ENCODE measurements at places on chromosomes 7 and 10.

DNA sequence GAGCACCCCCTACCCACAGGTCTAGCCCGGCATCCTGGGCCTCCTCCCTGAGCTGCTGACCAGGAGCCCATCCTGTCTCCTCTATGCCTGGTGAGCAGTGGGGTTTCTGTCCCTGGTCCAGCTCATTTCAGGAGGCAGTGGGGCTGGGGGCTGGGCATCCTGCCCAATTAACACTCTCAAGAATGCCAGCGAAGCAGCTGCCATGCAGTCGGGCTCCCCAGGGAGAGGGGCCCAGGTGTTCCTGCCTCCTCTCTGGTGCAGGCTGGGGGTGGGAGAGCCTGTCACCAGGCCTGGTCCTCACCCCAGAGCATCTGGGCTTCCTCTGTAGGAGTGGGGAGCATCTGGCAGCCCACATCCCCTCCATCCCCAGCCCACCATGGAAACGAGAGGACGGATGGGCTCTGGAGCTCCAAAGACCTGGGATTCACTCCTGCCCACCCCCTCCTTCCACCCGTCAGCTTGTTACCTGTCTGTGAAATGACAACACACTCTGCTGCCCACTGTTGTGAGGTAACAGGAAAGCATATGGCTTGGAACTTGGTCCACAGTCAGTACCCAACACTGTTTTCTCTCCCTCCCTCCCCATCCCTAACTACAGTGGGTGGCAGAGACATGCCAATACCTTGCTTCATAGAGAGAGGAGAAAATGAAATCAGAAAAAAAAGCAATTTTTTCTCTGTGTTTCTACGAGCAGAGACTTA, 69.1 kb downstream of the SLIT1 start:
- DNase-seq, result no peak

- no peak for DNase-seq
Observed at GRCh38 chr7:7321681-7322080, 139.3 kb downstream of the C1GALT1 start.

GRCh38 chr7:3605222-3605621, 304.2 kb downstream of the SDK1 start:
- no peak for DNase-seq

GRCh38 chr10:8576281-8576680, 521.8 kb downstream of the GATA3 start:
- DNase-seq, result no peak

DNA sequence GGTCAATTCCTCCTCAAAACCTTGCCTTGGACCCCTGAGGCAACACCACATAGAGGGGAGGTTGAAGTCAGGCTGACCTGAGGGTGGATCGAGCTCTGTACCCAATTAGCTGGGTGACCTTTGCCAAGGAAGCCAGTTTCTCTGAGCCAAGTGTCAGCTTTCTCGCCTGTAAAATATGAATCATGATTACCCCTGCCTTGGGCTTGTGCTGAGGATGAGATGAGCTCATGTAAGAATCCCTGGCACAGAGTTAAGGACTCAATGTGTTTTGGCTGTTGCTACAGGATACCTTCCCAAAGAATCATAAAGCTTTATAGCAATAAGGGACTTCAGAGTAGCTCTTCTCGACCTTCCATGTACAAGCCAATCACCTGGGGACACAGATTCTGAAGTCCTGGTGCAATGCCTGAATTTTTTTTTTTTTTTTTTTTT, 43.5 kb upstream of the CACUL1 start:
- DNase-seq, result no peak

- DNase-seq, result no peak
Observed at GRCh38 chr10:132892004-132892403, 50.4 kb downstream of the CFAP46 start.

- DNase-seq, result no peak
Observed at GRCh38 chr7:65925040-65925439, 52.2 kb downstream of the VKORC1L1 start.

- DNase-seq, result no peak
Observed at GRCh38 chr10:123604506-123604905, 61.6 kb upstream of the GPR26 start.

- DNase-seq, result no peak
Observed at GRCh38 chr7:107993891-107994291, 9.1 kb downstream of the LAMB1 start.

GRCh38 chr10:37289833-37290464, 164.6 kb downstream of the ANKRD30A start:
- DNase-seq, result no peak

DNA sequence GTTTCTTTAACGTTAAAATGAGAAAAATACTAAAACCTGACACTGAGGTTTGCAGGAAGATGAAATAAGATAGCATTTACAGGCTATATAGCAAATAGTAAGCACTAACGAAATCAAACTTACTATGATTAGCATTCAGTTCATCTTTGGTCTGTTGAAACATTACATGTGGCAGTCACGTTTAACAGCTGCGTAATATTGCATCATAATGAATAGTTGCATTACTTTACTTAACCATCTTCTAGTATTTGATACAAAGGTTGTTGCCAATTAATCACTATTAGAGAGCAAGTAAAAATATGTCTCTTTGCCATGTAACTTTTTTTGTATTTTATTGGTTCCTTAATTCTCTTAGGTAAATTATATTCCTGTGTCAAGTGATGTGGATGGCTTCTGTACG, 131.8 kb upstream of the GHITM start:
- no peak for DNase-seq
